DMS153 (cell line): ENCODE measurements at places on chromosomes 7 and 10.
A peak's percentile ranks its signal among the peaks of the same experiment; 100 is the strongest.

DNA sequence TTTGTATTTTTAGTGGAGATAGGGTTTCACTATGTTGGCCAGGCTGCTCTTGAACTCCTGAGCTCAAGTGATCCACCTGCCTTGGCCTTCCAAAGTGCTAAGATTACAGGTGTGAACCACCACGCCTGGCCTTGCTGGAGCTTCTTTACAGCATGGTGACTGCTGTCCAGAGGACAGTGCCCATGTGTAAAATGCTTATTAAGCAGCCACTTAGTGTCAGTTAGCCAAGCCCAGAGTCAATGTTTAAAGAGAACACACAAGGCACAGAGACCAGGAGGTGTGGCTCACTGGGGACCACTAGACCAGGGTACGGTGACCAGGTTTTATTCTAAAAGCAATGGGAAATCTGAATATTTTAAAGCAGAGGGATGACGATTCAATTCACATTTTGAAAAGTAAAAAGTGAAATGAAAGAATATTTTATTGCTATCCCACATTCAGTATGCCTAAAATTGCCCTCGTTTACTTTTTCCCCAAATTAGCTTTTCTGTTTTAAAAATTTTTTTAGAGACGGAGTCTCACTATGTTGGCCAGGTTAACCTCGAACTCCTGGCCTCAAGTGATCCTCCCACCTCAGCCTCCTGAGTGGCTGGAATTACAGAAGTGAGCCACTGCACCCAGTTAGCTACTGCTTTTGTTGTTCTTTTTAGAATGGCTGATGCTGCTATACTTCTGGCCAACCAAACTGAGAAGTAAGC lies 172.8 kb downstream of the NRP1 start:
- no peak for DNase-seq

GRCh38 chr7:17487343-17487742 lies 188.9 kb downstream of the AHR start:
- no peak for DNase-seq

DNA sequence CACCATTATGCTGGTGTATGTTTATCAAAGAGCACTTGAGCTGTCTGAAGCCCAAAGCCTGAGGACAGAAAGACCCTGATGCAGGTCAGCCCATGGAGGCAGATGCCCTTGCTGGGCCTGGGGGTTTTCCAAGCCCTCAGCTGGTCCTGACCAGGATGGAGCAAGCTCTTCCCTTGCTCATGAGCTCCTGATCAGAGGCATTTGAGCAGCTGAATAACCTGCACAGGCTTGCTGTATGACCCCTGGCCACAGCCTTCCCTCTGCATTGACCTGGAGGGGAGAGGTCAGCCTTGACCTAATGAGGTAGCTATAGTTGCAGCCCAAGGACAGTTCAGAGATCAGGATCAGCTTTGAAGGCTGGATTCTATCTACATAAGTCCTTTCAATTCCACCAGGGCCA lies 13.0 kb downstream of the AQP1 start:
- DNase-seq = no peak

GRCh38 chr7:17716816-17717215 lies 223.5 kb downstream of the SNX13 start:
- DNase-seq = no peak

GRCh38 chr7:29346231-29346978 lies 151.8 kb downstream of the CHN2 start:
- no peak for DNase-seq

DNA sequence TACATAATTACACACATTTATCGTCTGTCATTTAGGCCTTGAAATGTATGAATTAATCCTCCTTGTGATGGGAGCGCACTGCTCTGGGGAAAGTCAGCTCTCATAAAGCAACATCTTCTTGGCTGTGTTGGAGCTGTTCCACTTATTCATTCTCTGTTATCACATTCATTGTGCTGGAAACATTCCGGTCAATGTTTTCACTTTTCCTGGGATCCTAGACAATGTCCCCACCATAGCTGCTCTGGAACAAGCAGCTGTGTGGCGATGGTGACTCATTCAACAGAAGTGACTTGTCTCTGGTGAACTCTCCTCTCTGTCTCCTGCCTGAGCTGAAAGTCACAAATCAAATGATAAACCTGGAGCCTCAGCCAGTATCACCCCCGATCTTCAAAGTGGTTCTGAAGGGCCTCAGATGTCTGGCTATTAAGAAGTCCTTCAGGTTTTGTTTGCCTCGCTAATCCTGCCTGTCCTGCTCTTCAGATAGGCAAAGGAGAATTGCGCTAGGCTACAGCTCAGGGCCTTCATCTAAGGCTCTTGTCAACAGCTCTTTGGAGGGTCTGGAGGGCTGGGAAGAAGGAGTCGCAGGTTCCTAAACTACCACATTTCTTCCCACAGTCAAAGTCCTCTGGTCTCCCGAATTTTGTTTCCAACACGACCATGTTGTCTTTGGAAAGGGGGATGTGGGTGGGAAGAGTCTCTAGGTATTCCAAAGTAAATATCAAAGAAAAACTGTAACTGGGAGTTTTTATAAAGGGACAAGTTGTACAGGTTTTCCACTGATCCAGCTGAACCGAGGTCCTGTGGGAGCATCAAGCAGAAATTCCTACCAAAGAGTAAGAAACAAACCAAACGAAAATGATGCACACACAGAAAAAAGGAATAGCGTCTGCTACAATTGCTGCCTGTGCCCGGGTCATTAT lies 29.3 kb downstream of the KLF6 start:
- DNase-seq = no peak

- no peak for DNase-seq
These were observed 145.4 kb downstream of the GRK5 start for GRCh38 chr10:119352807-119353206.

GRCh38 chr7:128931190-128931798 lies 6.4 kb upstream of the IRF5 start:
- DNase-seq = no peak

DNA sequence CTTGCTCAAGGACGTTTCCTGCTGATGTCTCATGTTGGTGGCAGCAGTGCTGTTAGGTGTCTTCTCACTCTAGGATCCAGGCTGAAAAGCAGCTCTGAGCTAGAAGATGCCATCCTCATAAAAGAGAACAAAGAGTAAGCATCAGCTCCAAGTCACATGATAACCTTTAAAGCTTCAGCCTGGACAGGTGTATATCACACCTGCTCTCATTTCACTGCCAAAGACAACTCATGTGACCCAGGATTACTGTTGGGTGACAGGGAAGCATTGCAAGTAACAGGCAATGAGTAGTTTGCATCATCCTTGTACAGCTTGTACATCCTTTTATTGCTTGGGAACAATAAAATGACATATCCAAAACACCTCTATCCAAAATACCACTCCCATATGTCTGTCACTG lies 423.4 kb upstream of the DPP6 start:
- DNase-seq = peak; percentile 96

DNA sequence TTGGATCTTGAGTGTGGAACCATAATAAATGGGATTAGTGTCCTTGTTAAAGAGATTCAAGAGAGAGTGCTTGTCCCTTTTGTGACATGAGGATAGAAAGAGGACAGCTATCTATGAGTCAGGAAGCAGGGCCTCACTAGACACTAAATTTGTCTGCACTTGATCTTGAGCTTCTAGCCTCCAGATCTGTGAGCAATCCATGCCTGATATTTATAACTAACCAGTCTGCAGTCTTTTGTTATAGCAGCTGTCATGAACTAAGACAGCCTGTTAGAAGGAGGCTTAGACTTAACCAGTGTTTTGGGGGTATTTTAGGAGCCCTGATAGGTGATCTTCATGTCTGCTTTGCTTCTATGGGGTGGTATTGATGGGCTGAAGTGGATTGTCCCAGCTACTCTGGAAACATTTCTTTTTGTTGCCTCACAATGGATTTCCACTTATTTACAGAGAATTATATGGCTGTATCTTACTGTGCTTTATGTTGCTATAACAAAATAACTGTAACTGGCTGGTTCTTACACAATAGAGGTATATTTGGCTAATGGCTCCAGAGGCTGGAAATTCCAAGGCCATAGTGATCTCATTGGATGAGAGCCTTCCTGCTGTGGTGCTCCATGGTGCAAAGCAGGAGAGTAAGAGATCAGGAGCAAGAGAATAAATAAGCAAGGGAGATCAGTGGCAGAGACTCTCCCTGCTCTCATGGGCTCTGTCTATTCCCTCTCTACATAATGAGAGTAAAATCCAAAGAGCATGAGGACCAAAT lies 23.4 kb upstream of the AKR1C3 start:
- no peak for DNase-seq

- no peak for DNase-seq
These were observed 353 bp downstream of the EPHB6 start for GRCh38 chr7:142855114-142855743.

DNA sequence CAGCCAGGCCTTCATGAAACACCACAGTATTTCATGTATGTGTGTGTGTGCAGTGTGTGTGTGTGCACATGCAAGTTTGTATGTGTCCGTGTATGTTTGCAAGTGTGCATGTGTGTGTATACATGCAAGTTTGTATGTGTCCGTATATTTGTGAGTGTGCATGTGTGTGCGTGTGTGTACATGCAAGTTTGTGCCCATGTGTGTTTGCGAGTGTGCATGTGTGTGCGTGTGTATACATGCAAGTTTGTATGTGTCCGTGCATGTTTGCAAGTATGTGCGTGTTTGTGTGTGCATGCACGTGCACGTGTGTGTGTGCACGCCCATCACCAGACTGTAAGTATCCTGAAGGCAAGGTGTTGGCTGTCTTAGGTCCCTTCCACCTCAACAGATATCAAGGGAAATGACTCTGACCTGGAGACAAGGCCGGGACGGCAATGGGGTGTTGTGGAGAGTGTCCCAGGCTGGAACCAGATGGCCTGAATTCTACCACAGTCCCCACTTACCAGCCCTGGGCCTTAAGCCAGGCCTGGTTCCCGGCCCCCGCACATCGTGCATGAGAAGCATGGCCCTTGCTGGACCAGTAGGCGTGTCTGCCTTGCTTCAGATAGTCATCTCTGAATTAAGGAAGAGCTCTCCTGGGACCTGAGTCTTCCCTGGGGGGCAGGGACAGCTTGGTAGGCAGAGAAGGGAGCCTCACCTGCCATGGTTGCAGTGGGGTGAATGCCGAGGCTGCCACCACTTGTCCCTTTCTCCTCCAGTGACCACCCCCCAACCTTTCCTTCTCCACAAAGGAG lies 140.0 kb downstream of the GRK5 start:
- no peak for DNase-seq

DNA sequence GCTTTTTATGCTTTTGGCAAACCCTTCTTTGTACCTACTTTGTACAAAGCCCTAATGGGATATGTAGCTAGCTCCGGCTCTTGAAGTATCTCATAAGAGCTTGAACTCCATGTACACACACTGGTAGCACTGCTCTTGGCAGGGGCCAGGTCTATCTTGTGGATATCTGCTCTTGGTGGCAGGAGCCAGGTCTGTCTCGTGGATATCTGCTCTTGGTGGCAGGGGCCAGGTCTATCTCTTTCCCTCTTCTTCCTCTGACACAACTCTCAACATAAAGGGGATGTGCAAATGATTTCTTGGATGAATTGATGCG lies 91.9 kb downstream of the WNT2 start:
- no peak for DNase-seq

GRCh38 chr10:77296534-77297392 lies 340.8 kb downstream of the KCNMA1 start:
- DNase-seq = no peak

DNA sequence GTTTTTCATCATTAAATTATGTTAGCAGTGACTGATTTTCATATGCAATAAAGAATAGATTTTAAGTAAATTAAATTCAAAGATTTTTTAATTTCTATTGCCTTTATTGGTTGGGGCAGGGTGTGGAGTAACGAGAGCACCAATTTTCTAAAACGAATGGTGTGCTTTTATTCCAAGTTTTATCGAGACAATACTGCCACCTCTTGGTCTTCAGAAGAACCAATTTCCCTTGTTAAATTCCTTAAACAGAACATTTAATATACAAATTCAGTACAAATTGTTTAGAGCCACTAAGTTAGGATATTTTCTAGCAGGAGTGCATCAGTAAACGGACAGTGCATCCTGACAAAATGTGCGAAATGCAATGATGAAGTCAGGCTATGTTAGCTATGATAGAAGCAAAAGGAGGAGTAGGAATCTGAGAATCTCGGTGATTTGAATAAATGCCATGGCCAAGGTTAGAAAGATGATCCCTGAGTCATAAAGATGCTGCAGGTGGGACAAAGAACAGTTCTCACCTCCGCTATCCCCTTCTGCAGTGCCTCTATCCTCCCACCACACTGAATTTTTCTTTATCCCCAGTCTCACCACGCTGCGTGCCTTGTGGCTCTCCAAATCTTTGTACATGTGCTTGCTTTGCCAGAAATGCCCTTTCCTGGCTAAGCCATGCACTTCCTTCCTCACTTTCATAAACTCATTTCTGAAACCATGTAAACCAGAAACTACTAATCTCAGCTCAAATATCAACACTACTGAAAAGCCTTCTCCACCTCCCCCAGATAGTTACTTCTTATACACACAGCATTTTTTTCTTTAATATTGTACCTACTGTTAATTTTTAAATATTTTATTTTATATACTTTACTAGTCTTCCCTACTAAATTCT lies 31.9 kb upstream of the AGBL3 start:
- DNase-seq = peak; percentile 21

DNA sequence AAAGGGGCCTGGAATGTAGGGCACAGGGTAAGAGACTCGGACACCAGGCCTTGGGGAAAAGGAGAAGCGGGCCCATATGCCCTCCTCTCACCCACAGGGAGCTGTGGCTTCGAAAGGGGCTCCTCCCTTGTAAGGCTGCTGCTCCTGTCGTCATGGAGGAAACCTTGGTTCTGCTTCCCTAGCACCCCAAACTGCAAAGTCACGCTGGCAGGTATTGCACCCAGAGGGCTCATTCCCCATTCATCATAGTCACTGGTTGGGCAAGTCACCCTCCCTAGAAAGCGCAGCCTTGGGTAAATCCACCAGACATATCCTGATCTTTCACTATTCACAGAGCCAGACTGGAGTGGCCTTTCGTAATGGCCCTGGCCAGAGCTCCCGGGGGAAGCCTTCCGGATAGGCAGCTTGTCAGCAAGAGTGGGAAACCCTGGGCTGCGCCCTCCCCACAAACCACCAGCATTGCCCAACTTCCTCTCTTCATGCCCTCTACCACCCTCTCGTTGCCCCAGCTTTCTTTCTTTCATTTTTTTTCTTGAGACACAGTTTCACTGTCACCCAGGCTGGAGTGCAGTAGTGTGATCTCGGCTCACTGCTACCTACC lies 121.0 kb downstream of the HIP1 start:
- no peak for DNase-seq

- peak; percentile 45 for DNase-seq
These were observed 9.0 kb downstream of the FAM204A start for GRCh38 chr10:118332948-118333710.

GRCh38 chr10:35232527-35232926 lies 103.8 kb upstream of the CCNY start:
- DNase-seq = no peak

DNA sequence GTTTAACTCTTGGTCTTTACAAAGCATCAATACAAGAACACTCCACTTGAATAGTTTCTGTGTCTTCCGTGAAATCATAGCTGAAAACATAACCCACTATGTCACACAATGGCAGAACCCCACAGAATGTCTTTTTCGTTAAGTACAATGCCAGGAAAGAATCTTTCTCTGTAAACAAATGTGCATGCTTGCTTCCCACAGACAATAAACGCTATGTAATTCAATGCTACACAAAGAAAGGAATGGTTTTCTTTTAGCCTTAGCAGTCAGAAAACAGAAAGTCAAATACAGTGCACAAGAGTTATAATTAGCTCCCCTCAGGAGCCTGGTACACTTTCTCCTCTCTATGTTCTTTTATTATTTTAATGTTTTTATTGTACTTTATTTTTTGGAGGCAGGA lies 186.1 kb downstream of the SRPK2 start:
- peak; percentile 63 for DNase-seq

- peak; percentile 12 for DNase-seq
These were observed 92.4 kb upstream of the LEP start for GRCh38 chr7:128148676-128149075.
